ENCODE measurements at places on chromosomes 6 and 20. TPM values are rescaled to one million over a fixed set of nuclear protein-coding genes. Genes with fewer than 3 reads are reported as not detected.
A peak's percentile ranks its signal among the peaks of the same experiment; 100 is the strongest.

GRCh38 chr6:159968295-159969203, at the start of gene IGF2R:
TSS of gene IGF2R (plus strand) at chr6:159969082. CDS start at chr6:159969247, 165 bp downstream.
- DNase-seq = peak; percentile 89

DNA sequence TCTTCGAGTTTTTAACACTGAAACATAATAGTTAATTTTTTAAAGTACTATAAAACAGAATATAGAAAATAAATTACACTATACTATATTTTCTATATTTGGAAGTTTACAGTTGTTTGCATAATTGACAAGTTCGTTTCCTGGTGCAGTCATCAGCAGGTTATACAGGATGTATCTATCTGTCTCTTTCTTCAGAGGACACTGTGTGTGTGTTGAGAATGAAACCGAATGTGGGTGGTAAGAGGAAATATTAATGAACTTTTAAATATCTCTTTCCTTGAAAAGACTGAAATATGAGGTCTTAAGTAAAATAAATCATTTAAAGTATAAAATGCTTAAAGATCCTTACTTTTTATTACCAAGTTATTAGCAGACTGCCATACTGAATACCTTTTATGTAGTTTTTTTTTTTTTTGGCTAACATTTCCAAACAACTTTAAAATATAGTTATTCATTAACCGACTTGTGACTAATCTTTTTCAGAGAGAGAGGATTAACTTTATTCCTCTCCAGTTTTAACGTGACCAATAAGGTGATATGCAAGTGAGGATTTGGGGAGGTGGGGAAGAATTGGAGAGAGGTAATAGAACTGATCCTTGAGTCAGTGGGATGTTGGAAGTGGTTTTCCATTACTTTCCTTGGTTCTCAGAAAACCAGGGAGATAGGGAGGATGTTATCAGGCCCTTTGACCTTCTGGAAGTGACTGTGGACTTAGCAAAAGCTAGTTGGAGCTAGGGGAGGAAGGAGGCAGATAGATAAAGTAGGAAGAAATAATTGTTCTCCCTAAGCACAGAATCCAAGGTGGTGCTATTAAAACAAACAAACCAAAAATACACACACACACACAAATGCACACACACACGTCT, 380.0 kb upstream of the FLRT3 start:
- DNase-seq = no peak

GRCh38 chr6:41286544-41287346, at the start of gene TREM1:
TSS of gene TREM1 (minus strand) at chr6:41286682. CDS start at chr6:41286655, 27 bp downstream.
- no peak for DNase-seq

DNA sequence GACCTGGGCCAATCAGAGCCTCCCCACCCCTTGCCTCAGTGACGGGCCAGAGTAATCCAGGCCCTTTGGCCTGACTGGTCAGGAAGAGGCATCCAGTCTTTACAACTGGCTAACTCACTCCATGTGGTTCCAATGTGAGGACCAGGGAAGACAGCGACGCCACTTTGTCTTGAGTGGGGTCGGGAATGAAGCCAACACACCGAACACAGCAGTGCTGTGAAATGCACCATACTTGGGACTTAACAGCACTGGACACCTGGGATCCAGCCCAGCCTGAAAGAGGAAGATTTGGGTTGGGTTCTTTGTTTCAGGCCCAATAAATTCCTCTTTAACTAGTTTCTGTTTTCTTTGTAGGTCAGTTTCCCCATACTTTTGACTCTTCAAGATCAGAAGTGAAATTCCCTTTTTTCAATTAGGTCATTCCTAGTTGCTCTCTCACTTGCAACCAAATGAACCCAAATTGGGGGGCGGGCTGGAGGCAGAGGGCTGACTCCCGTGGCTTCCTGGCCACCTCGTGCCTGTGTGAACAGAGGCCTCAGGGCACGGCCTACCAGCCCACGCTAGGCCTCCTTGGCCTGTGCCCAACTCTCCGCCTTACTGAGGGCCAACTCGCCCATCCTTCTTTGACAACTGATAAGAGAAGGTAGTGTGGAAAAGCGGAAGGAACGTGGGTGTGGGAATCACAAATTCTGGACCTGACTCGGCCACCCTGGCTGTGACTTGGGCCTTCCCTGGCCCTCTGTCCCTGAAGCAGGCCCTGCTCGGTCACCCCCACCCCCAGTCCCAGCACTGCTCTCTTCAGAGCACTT, 17.1 kb downstream of the SULF2 start:
- peak; percentile 40 for DNase-seq

- DNase-seq = no peak
Measured at GRCh38 chr6:10307476-10307875, 107.4 kb downstream of the TFAP2A start.

Gene COL9A1
- not detected for total RNA-seq

- peak; percentile 63 for DNase-seq
Measured at GRCh38 chr6:132259070-132259469, 142.2 kb downstream of the MOXD1 start.

DNA sequence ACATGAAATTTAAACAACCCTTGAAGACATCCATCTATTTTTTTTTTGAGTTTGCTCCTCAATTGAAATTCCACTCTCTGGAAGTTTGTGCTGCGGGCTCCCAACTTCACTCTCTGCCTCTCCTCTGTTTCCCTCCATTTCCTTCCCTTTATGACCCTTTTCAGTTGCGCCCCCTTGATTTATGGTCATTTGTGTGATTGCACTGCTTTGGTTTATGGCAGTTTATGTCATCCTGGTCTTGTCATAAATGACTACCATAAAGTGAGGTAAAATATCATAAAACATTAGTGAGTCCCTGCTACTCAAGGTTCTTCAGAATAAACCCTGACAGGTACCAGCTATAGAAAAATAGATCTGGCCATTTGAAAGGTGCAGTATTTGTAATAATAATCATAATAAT, 348.3 kb upstream of the ZFP64 start:
- DNase-seq = no peak

Gene WFDC10B
- total RNA-seq = not detected

- no peak for DNase-seq
Measured at GRCh38 chr6:43683708-43684455, 3.7 kb downstream of the MRPS18A start.

- peak; percentile 92 for DNase-seq
Measured at GRCh38 chr6:125944434-125944816, 12.1 kb upstream of the HINT3 start.

GRCh38 chr20:32231245-32231644, 23.6 kb downstream of the POFUT1 start:
- no peak for DNase-seq

DNA sequence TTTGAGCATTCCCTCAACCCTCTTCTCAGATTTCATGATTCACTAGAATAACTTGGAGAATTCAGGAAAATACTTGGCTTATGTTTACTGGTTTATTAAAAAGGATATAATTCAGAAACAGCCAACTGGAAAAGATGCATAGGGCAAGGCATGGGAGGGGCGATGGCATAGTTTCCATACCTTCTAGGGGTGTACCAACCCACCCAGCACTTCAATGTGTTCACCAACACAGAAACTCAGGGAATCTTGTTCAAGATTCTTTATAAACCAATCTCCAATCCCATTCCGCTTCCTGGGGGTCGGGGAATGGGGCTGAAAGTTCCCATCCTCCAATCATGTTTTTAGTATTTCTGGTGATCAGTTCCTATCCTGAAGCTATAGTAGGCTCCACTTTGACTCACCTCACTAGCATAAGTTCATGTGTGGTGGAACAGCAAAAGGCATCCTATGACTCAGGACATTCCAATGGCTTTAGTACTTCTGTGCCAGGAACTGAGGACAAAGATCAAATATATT, 164.4 kb downstream of the SIM1 start:
- peak; percentile 95 for DNase-seq

Gene DDX43
- total RNA-seq = 1.7 TPM

Gene NR2E1
- not detected for total RNA-seq

DNA sequence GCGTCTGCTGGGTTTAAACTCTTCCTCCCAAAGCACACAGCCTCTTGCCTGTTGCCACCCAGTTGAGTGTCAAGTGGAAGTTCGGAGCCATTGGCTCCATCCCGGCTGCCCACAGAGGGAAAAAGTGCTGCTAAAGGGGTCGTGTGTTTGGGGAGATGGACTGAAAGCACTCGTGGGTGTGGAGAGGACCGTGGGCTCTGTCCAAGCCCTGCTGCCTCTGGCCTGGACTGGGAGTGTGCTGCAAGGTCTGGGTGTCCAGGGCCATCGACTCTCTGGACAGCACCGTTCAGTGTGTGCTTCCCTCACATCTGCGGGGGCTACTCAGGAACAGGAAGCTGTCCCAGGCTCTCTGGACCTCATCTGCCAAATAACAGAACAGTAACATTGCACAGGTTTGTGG, 269.3 kb downstream of the DLL1 start:
- no peak for DNase-seq

Data from dermis blood vessel endothelial cell (primary cell).